ENCODE measurements at places on chromosomes 7 and 10.

DNA sequence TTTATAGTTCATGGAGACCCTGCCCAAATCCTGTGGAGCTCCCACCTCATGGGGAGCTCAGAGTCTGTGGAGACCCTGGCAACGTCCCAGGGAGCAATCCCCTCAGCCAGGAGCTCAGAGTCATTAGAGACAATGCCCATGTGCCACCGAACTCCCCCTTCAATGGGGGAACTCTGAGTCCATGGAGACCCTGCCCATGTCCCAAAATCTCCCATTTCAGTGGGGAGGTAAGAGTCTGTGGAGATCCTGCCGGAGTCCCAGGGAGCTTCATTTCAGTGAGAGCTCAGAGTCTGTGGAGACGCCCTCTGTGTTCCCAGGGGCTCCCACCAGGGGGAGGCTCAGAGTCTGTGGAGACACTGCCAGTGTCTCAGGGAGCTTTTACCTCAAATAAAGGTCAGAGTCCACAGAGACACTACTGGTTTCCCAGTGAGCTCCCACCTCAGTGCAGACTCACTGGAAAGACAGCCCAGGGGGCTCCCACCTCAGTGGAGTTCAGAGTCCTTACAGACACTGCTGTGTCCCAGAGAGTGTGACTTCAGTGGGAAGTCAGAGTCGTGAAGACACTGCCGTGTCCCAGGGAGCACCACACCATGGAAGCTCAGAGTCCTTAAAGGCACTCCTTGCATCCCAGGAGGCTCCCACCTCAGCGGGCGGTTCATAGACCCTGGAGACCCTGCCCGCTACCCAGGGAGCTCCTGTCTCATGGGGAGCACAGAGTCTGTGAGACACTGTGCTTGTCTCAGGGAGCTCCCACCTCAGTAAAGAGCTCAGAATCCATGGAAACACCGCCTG is 5.0 kb downstream of the MYO1G start:
- DNase-seq, result peak; percentile 50

GRCh38 chr7:56181010-56181409 is 64.8 kb upstream of the NUPR2 start:
- DNase-seq, result no peak

- no peak for DNase-seq
Measured at GRCh38 chr7:73847941-73848723, 5.8 kb upstream of the METTL27 start.

- DNase-seq, result peak; percentile 84
Measured at GRCh38 chr7:36076074-36076473, 77.0 kb upstream of the EEPD1 start.

GRCh38 chr7:66007232-66007631 is 25.2 kb upstream of the GUSB start:
- no peak for DNase-seq

DNA sequence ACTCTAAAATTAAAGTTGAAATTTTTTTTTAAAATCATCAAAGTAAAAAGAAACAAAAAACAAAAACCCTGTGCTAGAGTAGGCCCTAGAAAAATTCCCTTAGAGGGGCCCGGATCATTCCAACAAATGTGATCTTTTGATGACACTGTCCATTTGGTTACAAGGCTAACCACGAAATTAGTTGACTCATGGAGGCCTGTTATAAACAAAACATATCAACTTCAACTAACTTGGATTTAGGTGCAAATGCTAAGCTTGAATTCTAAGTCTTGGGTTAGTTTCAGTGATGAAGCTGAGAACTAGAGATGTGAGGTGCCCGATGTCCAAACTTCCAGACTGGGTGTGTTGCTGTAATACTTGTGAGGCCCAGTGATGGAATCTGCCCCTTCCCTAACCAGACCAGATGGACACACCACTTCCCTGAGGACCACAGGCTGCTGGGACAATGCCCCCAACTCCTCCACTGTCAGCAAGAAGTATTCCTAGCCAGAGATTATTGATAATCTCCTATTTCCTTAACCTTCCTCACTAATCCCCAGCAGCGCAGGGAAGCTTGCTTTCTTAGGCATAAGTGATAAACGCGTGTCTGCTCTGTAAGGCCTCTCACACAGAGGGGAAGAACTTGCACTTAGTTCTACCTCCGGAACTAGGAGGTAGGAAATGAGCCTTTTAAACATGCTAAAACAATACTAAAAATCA is 108.7 kb downstream of the RAPGEF5 start:
- no peak for DNase-seq

GRCh38 chr7:67346876-67347275 is 350.2 kb downstream of the TYW1 start:
- DNase-seq, result peak; percentile 21

DNA sequence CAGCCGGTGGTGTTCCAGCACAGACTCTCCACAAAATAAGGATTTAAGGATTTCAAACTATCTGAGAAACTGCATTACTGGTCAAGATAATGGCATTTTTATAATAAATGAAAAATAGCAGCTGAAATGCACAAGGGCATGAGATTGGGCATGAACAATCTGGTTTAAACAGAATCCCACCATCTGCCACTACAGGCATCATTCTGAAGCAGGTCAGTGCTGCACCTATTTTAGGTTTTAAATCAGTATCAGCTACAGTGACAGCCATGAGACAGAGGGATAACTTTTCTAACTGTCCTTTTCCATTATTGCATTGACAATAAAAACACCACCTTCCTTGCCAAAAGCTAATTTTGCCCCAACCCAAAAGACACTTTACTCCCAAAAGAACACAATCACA is 186.8 kb downstream of the ETV1 start:
- DNase-seq, result no peak
